KG1 (cell line): ENCODE measurements at places on chromosomes 3 and 15.

GRCh38 chr3:13727890-13728289, 152.0 kb downstream of the WNT7A start:
- no peak for DNase-seq

GRCh38 chr3:100844063-100844936, 135.0 kb downstream of the TFG start:
- DNase-seq, result no peak

- no peak for DNase-seq
Measured at GRCh38 chr3:120506076-120506827, 55.5 kb upstream of the FSTL1 start.

DNA sequence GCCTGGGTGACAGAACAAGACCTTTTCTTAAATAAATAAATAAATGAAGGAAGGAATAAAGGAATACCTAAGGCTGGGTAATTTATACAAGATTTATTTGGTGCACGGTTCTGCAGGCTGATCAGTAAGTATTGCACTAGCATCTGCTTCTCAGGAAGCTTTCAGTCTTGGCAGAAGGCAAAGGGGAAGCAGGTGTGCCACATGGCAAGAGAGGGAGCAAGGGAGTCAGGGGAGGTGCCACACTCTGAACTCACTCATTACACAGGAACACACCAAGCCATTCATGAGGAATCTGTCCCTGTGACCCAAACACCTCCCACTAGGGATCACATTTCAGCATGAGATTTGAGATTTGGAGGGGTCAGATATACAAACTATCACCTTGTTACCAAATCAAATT, 56.4 kb downstream of the PRKCI start:
- DNase-seq, result no peak

DNA sequence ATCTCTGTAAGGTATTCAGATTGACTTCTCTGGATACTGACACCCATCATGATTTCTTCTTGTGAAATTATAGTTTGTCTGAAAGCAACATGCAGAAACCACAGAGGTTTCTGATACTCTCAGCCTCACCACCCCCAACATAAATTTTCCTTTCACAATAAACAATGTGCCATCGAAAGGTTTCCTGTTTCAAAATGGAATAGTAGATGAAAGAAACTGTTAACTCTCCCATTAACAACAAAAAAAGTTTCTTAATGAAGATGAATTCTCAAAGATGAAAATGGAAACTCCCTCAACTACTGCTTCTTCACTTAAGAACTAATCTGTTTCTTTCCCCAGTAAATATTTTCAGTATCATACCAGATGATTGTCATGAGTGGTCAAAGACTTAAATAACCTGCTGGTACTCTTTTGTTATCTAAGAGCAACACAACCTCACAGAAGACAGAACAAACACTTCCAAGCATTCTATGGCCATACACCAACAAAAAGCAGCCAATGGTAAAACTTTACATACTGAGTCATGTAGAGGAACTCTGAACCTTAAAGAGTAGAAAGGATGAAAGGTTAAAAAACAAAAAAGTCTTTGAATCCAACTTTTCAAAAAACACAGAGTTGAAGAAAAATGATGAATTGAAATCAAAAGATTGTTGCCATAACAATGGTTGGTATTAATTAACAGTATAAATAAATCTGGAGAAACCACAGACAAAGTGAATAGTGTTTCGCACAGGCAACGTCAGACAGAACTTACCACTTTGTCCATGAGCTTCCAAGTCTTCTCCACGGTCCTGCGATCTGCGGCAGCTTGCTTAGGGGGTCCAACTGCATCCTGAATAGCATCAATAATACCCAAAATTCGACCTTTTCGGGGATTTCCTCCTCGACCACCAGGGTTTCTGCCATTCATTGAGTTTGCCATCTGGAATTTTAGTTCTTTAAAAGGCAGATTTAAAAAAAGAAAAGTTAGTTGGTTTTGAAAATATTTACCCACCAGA, 1.9 kb downstream of the CBLB start:
- no peak for DNase-seq

- DNase-seq, result no peak
Measured at GRCh38 chr15:45581919-45582318, 5.3 kb upstream of the BLOC1S6 start.

GRCh38 chr15:93294896-93295295, 205.9 kb upstream of the RGMA start:
- no peak for DNase-seq

DNA sequence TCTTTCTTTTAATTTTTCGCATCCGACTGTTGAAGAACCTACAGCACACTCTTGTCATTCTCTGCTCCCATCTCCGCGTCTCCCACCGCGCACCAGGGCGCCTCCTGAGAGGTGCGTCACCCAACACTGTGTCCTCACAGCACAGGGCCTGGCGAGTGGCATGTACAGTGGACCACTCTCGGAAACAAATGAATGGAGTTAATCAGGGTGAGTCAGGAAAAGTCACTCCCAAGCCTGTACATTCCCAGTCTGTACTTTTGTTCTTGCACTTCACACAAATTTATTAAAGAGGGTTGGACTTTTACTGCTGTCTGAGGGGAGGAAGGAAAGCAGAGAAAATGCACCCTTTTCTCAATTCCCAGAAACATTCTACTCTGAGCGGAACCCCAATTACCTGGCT, 625 bp downstream of the COL6A6 start:
- DNase-seq, result no peak

GRCh38 chr15:67941648-67942310, 101.9 kb upstream of the RNU6-1 start:
- DNase-seq, result no peak

GRCh38 chr15:22961762-22962161, 18.4 kb downstream of the CYFIP1 start:
- DNase-seq, result no peak
